ENCODE measurements at places on chromosomes 2 and 18.
A peak's percentile ranks its signal among the peaks of the same experiment; 100 is the strongest.

DNA sequence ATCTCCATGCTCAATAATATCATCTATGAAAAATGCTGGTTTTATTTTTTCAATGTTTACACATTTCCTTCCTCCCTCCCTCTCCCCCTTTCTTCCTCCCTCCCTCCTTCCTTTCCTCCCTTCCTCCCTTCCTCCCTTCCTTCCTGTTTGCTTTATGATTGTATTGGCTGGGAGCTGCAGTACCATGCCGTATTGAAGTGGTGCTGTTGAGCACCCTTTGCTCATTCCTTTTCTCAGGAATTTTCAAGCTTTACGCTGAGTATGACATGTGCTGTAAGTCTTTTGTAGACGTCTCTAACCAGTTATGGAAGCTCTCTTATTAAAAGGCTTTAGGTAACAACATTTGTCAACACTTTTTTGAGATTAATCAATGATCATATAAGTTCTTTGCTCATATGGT is 100.4 kb downstream of the SNTG2 start:
- peaks cover 2% of the 10 kb centered on the region for H3K27me3 ChIP-seq
- H3K4me3 ChIP-seq = no peak overlapping the region

DNA sequence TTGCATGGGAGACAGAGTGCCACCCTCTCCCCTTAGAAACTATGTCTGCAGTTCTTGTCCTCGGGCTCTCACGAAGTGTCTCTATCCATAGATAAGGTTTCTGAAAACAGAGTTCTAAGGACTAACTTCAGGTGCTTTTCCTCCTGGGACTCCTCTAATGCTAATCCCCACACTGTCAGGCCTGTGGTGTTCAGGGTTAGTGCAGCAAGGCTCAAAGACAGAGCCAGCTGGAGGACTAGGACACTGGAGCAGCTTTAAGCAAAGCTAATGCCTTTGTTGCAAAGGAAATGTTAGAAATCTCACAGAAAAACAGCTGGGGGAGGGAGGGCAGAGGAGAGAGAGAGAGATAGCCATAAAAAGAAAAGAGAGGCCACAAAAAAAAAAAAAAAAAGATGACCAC is 824.0 kb upstream of the FSHR start:
- no peak for DNase-seq
- H3K4me3 ChIP-seq = no peak overlapping the region
- H3K4me1 ChIP-seq = peaks cover 12% of the 10 kb centered on the region

DNA sequence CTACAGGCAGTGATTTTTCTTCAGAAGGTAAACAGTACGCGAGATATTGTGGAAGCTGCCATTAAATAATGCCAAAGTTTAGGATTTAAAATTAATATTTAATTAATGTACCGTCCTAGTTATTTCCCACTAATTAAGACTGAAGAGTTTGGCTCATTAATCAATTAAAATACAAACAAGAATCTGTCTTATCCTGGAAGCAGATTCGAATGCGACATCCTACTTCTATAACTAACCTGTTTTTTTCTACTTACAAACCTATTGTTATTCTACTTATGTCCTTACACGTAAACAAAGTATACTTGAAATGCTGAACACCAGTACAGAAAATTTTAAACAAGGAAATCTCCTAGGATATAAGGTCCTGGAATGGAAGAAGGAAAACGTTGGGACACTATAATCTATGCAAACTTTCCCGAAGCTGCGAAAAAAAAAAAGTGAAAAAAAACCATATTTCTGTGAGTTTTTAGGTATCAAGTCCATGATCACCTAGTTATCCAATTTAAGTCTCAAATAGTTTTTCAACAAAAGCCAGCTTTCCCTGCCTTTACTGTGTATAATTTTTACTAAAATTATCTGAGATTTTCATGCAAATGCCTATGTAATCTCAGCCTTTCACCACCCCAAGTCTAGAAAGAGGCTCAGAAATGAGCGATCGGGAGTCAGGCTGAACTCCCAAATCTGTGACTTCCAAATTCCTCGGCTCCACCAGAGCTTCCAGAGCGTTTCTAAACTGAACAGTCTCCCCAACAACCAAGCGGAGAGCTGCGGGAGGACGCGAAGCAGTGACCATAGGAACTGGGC is 1.2 kb upstream of the C2orf15 start:
- H3K4me1 ChIP-seq = no peaks in the 10 kb centered on the region
- H3K27me3 ChIP-seq = peaks cover 3% of the 10 kb centered on the region
- DNase-seq = no peak
- H3K36me3 ChIP-seq = no peaks in the 10 kb centered on the region

GRCh38 chr2:3160751-3161330 is 216.8 kb downstream of the EIPR1 start:
- peaks cover 25% of the 10 kb centered on the region for H3K36me3 ChIP-seq
- no peak overlapping the region for H3K4me3 ChIP-seq
- H3K27me3 ChIP-seq = peaks cover 3% of the 10 kb centered on the region
- peaks cover 2% of the 10 kb centered on the region for H3K4me1 ChIP-seq
- no peak for DNase-seq

DNA sequence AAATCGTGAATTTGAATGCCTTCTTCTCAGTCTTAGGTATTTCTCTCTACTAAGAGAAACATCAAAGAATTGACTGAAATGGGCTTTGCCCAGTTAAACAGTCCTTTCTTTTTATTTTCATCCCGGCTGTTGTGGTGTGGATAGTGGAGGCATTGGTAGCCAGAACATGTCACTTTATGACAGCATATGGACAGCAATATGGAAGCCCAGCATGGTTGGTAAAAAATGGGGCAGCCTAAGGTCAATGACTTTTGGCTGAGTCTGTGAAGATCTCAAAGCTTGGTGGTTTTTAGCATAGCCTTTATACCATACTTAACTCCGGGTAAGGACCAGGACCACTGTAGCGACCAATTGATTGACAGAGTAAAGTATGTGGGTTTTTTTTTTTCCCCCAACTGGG is 3.2 kb downstream of the CERS6 start:
- DNase-seq = no peak
- peak overlapping the region; percentile 23 for H3K27ac ChIP-seq
- H3K36me3 ChIP-seq = no peaks in the 10 kb centered on the region
- peak overlapping the region; percentile 94 for H3K4me3 ChIP-seq

- H3K27ac ChIP-seq = no peak overlapping the region
- peaks cover 1% of the 10 kb centered on the region for H3K27me3 ChIP-seq
These were observed 866.9 kb downstream of the TRIB2 start for GRCh38 chr2:13583609-13584008.

- H3K27me3 ChIP-seq = peaks cover 46% of the 10 kb centered on the region
- H3K4me1 ChIP-seq = peaks cover 10% of the 10 kb centered on the region
- no peak overlapping the region for H3K27ac ChIP-seq
- no peaks in the 10 kb centered on the region for H3K36me3 ChIP-seq
These were observed 3.0 kb downstream of the OSR1 start for GRCh38 chr2:19355416-19355821.

Data from glutamatergic neuron (in vitro differentiated cells).